ENCODE measurements at places on chromosomes 3 and 15. TPM values are rescaled to one million over a fixed set of nuclear protein-coding genes. Genes with fewer than 3 reads are reported as not detected.

The EFHB gene
- total RNA-seq = not detected

The NUDT16 gene
- 7.7 TPM for total RNA-seq

The NR2E3 gene
- 0.56 TPM for total RNA-seq

The RBPMS2 gene
- 0.48 TPM for total RNA-seq

The VEPH1 gene
- total RNA-seq = 0.40 TPM

The CADM2 gene
- total RNA-seq = not detected

The DNAJC19 gene
- total RNA-seq = 34.4 TPM

The GLDN gene
- 0.56 TPM for total RNA-seq

Data from esophagus mucosa (tissue), 1 donor.